ENCODE measurements at places on chromosomes 16 and 17.
A peak's percentile ranks its signal among the peaks of the same experiment; 100 is the strongest.

DNA sequence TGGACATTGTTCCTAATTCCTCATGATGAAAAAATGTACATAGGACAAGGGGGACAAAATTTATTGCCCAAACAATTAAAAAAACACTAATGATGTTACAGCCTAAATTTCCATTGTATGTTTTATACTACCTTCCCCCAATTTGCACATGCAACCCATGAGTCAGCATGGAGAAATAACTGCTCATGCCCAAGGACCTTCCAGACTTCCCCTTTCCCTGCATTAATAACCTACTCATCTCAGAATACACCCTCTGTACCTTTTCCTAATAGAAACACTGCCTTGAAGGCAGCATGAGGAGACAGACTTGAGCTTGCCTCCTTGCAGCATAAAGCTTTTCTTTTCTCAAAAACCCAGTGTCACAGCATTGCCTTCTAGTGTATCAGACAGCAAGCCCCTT, 2402.8 kb downstream of the TP53TG3F start:
- no peak for DNase-seq

DNA sequence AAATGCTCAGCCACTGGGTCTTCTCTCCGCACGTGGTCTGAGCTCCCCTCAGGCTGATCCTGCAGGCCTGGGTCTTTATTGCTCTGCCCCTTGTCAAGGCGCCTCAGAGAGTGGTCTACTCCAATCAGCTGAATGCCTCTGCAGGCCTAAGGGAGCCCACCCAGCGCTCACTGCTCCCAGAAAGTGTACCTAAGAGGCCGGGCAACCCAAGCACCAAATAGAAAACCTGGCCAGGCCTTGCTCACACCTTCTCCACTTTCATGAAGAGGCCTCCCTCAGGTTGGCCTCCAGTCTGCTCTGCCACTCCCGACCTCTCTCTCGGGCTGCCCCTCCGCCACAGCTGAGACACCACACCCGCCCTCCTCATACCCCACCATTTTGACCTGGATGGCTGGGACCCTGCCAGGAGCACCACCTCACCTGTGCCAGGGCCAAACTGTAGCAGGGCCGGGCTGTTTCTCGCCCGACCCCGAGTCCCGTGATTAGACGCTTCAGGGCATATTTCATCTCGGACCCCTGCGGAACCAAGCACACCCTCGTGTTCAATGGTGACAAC, 665 bp downstream of the MYBBP1A start:
- no peak for DNase-seq

GRCh38 chr17:42177684-42178083, 3.3 kb downstream of the KCNH4 start:
- no peak for DNase-seq

GRCh38 chr16:67357561-67357960, 30.9 kb downstream of the LRRC36 start:
- no peak for DNase-seq

DNA sequence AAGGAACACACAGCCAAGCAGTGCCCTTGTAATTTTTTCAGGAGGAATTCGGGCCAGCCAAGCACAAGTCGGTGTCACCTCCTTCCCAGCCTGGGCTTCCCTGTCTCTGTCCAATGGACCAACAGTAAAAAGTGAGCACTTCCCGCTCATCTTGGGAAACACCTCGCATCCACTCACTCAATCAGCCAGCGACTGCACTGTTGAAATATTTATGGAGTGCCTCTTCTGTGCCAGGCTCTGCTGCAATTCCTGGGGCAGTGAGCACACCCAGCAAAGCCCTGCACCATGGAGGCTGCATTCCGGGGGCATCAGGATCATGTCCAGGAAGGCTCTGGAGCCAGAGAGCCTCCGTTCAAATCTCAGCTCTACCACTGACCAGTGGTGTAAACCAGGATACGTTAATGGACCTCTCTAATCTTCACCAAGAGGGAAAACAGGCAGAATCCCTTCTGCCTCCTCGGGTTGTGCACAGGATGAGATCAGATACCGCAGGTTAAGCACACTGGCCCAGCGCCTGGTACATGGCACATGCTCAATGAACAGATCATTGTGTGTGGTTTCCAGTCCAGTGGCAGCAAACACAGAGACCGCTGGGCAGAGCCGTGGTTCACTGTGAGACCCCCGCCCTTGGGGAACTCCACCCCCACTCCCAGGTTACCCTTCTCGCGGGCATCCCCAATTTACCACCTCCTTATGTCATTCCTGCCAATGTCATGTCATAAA, 194.3 kb downstream of the ZNF423 start:
- no peak for DNase-seq

- DNase-seq: no peak
These were observed 23.2 kb upstream of the WSCD1 start for GRCh38 chr17:6046931-6047330.

GRCh38 chr16:782258-782657, 5.9 kb downstream of the RPUSD1 start:
- DNase-seq: no peak

GRCh38 chr17:79982986-79983385, 52.7 kb downstream of the TBC1D16 start:
- DNase-seq: no peak

DNA sequence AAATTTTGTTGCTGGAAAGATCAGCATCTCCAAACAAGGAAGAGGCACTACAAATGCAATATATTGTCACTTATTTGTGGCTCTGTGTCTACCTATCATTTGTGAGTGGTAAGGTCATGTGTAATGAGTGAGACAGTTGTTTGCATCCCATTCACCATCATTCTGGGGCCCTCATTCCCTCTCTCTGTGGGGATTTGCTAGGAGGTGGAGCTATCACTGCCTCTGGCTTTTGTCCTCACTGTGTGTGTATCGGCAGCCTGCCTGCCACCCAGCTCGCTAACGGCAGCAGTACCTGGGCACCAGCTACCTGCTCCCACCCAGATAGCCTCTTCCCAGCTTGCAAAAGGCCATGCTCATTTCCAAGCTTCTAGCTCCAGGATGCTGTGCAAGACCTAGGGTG, 379.2 kb upstream of the ZFHX3 start:
- no peak for DNase-seq

- DNase-seq: no peak
These were observed 253.3 kb downstream of the MAF start for GRCh38 chr16:79347277-79347676.

DNA sequence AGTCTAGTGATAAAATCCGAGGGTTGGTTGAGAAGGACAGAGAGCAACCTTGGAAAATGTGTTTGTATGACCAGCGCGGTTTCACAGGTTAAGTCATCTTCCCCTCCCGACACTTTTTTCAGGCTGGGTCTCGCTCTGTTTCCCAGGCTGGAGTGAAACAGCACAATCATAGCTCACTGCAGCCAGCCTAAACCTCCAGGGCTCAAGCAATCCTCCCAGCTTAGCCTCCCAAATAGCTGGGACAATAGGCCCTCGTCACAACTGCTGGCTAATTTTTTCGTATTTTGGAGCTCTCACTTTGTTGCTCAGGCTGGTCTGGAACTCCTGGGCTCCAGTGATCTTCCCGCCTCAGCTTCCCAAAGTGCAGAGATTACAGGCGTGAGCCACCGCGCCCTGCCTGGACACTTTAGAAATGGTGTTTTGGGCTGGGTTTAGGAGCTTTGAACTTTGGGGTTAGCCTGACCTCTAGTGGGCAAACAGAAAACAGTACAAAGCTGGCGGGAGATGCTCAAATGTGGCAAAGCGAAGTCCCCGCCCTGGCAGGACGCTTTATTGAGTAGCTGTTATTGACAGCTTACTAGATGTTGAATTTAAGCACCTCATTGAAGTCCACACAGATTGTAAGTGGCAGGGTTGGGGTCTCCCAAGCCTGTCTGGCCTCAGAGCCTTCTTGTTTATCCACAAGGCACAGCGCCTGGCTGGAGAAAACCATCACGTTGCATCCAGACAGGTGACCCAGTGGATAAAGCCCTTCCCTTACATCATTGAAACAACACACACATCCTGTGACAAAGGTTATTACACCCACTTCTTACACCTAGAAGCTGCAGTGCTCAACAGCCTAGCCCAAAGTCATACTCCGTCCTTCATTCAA, 34.7 kb upstream of the RBBP6 start:
- peak; percentile 40 for DNase-seq
